ENCODE measurements at places on chromosomes 5 and 9. TPM values are rescaled to one million over a fixed set of nuclear protein-coding genes. Genes with fewer than 3 reads are reported as not detected.

The GABRB2 gene
- polyA plus RNA-seq: not detected

The SURF4 gene
- 307 TPM for polyA plus RNA-seq

The FOXD4L3 gene
- not detected for polyA plus RNA-seq

The IFNA13 gene
- not detected for polyA plus RNA-seq

The IRX4 gene
- polyA plus RNA-seq: not detected

The TGFBI gene
- polyA plus RNA-seq: 1,551 TPM

The PLPPR1 gene
- polyA plus RNA-seq: not detected

The DELE1 gene
- polyA plus RNA-seq: 66.1 TPM

The CTSV gene
- polyA plus RNA-seq: 0.53 TPM

The FGD3 gene
- polyA plus RNA-seq: not detected

GRCh38 chr9:120931231-120932085 is 4.9 kb upstream of the TRAF1 start:
- DNase-seq: peak; percentile 75
- H3K4me1 ChIP-seq: peaks cover 31% of the 10 kb centered on the region
- peak overlapping the region; percentile 83 for H3K27ac ChIP-seq
- H3K4me3 ChIP-seq: no peak overlapping the region
- H3K36me3 ChIP-seq: no peaks in the 10 kb centered on the region
- no peaks in the 10 kb centered on the region for H3K27me3 ChIP-seq

GRCh38 chr9:38125889-38126288 is 56.9 kb upstream of the SHB start:
- H3K36me3 ChIP-seq: no peaks in the 10 kb centered on the region
- H3K27ac ChIP-seq: no peak overlapping the region
- H3K27me3 ChIP-seq: peaks cover 62% of the 10 kb centered on the region
- no peak for DNase-seq

- H3K4me3 ChIP-seq: no peak overlapping the region
- H3K27me3 ChIP-seq: no peaks in the 10 kb centered on the region
- no peak for DNase-seq
- no peaks in the 10 kb centered on the region for H3K4me1 ChIP-seq
- no peak overlapping the region for H3K27ac ChIP-seq
Observed at GRCh38 chr5:158322620-158323019, 463.7 kb upstream of the CLINT1 start.

- peaks cover 2% of the 10 kb centered on the region for H3K4me1 ChIP-seq
- no peaks in the 10 kb centered on the region for H3K36me3 ChIP-seq
- H3K27me3 ChIP-seq: no peaks in the 10 kb centered on the region
- DNase-seq: no peak
Observed at GRCh38 chr9:87888501-87888900, 5.8 kb downstream of the SPATA31E1 start.

GRCh38 chr5:116658141-116658540 is 83.5 kb upstream of the SEMA6A start:
- H3K27ac ChIP-seq: no peak overlapping the region
- H3K27me3 ChIP-seq: no peaks in the 10 kb centered on the region
- H3K4me3 ChIP-seq: no peak overlapping the region
- no peak for DNase-seq
- no peaks in the 10 kb centered on the region for H3K36me3 ChIP-seq
- H3K4me1 ChIP-seq: no peaks in the 10 kb centered on the region

DNA sequence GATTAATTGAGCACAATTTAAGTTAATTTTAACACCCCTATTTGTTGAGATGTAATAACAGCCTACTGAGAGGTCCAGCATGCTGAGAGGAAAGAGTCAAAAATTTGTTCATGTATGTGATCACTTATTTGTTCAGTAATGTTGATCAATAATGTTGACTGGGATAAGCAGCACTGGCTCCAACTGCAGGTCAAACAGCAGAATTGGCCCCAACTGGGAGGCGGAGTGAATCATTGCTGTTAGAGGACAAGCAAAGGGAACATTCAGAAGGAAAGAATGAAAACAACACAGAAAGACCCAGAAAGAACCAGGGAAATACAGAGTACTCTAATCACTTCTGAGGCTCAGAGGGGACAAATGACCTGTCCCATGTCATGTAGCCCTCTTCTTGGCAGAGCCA is 221.1 kb downstream of the COMMD10 start:
- no peak for DNase-seq
- H3K27ac ChIP-seq: no peak overlapping the region
- H3K4me1 ChIP-seq: no peaks in the 10 kb centered on the region
- H3K27me3 ChIP-seq: no peaks in the 10 kb centered on the region
- 0 out of 2 replicates have a peak, but pooled peaks cover 1% of the 10 kb centered on the region for H3K36me3 ChIP-seq

DNA sequence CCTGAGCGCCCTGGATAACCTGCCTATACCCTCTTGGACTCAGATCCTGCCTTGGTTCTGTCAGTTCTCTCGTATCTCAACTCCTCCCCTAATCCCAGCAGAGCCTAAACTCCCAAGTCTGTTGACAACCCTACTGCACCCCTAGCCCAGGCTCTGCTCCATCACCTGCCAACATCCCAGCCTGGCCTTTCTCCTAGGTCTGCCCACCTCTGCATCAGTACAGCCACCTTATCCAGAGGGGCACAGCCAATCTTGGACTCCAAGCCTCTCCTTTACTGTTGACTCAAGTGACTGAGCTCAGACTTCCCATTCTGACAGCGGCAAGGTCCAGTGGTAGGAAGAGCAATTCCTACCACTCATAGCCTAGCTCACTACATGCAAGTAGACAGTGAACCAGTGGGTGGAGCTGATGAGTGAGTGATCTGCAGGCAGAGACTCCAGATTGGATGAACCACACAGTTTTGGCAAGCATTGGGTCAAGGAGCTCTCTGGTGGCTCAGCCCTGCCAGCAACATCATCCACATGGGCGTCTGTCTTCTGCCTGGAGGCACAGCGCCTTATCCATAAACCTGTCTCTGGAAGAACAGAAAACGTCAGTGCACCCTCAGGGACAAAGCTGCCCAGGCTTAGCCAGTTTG is 26.5 kb downstream of the TRMO start:
- no peaks in the 10 kb centered on the region for H3K27me3 ChIP-seq
- H3K27ac ChIP-seq: no peak overlapping the region
- no peaks in the 10 kb centered on the region for H3K36me3 ChIP-seq
- H3K4me1 ChIP-seq: no peaks in the 10 kb centered on the region
- DNase-seq: peak; percentile 15

GRCh38 chr9:108961151-108961550 is 27.0 kb downstream of the ABITRAM start:
- no peak for DNase-seq
- H3K4me1 ChIP-seq: no peaks in the 10 kb centered on the region
- H3K36me3 ChIP-seq: peaks cover 3% of the 10 kb centered on the region
- no peak overlapping the region for H3K27ac ChIP-seq
- no peak overlapping the region for H3K4me3 ChIP-seq

GRCh38 chr5:177432143-177432838 is 5.8 kb downstream of the GRK6 start:
- H3K27ac ChIP-seq: no peak overlapping the region
- H3K27me3 ChIP-seq: no peaks in the 10 kb centered on the region
- peaks cover 42% of the 10 kb centered on the region for H3K36me3 ChIP-seq

DNA sequence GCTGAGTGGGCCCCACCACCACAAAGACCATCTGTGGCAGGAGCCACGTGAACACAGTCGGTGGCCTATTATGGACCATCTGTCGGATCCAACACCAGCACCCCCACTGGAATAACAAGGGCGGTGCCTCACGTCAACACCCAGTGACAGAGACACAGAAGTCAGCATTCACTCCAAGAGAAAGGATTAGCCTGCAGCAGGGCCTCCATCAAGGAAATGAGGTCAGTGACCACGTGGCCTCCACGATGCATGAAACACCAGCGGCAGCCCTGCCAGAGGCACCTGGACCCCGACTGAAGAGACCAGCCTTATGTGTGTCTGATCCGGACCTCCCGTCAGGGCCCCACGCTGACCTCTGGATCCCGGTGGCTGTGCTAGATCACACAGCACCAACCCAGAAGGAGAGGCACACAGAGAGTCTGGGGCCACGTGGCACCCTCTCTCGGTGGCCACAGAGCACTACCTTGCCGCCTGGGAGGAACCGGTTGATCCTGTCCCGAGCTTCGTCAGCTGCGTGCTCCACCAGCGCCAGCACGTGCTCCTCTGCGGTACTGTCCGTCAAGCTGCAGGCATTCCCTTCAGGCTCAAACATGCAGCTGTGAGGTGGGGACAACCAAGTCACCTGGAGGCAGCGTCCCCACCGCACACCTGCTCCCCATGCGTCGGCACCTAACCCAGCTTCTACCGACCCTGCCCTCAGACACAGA is 9.0 kb downstream of the BRD9 start:
- no peak overlapping the region for H3K27ac ChIP-seq
- DNase-seq: no peak
- peaks cover 73% of the 10 kb centered on the region for H3K36me3 ChIP-seq
- no peaks in the 10 kb centered on the region for H3K4me1 ChIP-seq
- no peak overlapping the region for H3K4me3 ChIP-seq
- H3K27me3 ChIP-seq: no peaks in the 10 kb centered on the region

GRCh38 chr5:126965061-126965475 is 65.3 kb downstream of the MARCHF3 start:
- H3K27ac ChIP-seq: no peak overlapping the region
- no peaks in the 10 kb centered on the region for H3K36me3 ChIP-seq
- peak; percentile 97 for DNase-seq

DNA sequence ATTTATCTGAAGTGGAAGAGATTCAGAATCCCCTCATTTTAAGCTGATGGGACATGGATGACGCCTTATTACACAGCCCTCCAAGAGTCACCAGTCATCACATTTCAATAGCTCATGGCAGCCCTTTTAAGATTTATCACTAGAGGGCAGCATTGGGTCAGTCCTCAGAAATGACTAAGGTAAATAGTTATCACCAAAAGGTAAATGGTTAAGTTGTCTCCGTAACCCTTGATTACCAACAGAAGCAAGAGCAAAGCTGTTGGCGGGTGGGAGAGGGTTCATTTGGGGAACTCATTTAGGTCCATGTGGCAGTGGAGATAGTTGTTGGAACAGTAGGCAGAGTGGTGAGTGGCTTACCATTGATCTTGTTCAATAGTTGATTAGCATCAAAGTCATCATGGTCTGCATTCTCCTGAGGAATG is 12.0 kb upstream of the C9 start:
- H3K4me3 ChIP-seq: no peak overlapping the region
- H3K4me1 ChIP-seq: peaks cover 6% of the 10 kb centered on the region
- DNase-seq: peak; percentile 48
- H3K27ac ChIP-seq: no peak overlapping the region
- H3K27me3 ChIP-seq: no peaks in the 10 kb centered on the region

- H3K4me3 ChIP-seq: no peak overlapping the region
- H3K36me3 ChIP-seq: peaks cover 32% of the 10 kb centered on the region
- peaks cover 6% of the 10 kb centered on the region for H3K4me1 ChIP-seq
- no peaks in the 10 kb centered on the region for H3K27me3 ChIP-seq
- no peak for DNase-seq
Observed at GRCh38 chr5:10734832-10735523, 26.1 kb downstream of the DAP start.

DNA sequence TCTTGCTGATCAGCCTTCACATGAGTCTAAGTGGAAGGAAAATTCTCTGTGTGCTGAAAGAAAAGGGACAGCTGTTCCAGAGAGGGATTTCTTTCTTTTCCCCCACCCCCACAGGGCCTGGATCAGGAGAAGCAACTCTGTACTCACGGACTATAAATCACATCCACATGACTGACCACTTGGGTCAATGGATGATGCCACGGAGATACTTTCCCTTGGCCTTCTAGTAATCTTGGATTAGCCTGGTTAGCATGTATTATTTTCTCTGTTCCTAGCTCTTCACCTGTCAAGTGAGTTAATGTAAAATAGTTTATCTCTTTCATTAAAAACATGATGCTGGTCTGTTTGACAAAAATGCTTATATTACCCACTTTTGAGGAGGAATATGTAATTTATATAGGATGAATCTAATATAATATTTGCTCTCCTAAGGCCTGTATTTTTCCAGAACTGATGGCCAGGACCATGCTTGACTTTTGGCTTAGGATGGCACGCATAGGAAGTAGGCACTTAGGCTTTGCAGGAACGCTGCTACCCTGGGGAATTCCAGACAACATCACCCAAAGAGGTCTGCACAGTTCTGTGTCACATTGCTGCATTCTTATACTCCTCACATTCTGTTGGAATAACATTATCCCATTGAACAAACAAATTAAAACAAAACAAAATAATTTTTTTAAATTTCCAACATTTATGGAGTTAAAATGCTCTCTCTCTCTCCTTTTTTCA is 892.1 kb downstream of the TLE1 start:
- no peak overlapping the region for H3K27ac ChIP-seq
- no peaks in the 10 kb centered on the region for H3K36me3 ChIP-seq
- no peak for DNase-seq
- H3K4me3 ChIP-seq: no peak overlapping the region

DNA sequence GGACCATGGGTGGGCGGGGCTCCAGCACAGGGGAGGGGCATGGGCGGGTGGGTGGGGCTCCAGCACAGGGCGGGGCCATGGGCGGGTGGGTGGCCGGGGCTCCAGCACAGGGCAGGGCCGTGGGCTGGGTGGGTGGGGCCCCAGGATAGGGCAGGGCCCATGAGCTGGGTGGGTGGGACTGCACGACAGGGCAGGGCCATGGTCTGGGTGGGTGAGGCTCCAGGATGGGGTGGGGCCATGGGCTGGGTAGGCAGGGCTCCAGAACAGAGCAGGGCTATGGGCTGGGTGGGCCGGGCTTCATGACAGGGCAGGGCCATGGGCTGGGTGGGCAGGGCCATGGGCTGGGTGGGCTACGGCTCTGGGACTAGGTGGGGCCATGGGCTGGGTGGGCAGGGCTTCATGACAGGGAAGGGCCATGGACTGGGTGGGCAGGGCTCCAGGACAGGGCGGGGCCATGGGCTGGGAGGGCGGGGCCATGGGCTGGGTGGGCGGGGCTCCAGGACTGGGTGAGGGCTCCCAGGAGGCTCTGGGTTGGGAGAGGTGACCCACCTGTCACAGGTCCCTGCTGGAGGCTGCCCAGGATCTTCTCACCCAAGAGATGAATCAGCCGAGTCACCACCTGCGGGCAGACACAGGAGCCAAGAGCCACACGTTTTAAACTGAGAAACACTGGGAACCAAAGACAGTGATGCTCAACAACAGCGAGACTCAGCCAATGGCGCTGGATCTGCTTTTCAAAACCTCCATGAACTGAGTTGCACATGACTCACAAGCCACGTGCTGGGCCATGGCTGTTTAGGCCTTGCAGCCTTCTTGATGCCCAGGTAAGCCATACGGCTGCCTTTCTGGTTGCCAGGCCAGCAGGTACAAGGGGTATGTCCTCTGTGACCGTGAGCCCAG is 33.6 kb upstream of the NSMF start:
- peaks cover 2% of the 10 kb centered on the region for H3K4me1 ChIP-seq
- no peak overlapping the region for H3K4me3 ChIP-seq
- no peaks in the 10 kb centered on the region for H3K36me3 ChIP-seq
- no peak for DNase-seq

GRCh38 chr5:136212252-136212721 is 19.3 kb upstream of the SMIM32 start:
- H3K27me3 ChIP-seq: peaks cover 32% of the 10 kb centered on the region
- no peak overlapping the region for H3K27ac ChIP-seq
- no peak overlapping the region for H3K4me3 ChIP-seq

DNA sequence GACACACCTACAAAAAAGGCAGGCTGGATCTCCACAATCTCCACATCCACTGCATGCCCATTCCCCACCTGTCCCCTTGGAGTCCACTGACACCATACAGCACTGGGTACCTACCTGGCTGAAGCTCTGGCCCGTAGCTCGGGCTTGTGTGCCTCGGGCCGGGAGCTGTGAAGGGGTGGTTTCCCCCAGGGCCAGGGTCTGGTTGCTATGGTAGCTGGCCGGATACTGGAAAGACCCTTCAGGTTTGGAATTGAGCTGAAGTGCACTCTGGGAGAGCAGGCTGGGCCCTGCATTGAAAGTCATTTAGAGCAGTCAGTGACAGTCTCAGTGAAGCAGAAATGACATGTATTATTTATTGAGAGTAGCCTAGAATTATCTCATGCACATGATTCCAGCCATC is 507.3 kb downstream of the CTNND2 start:
- no peaks in the 10 kb centered on the region for H3K27me3 ChIP-seq
- no peak overlapping the region for H3K4me3 ChIP-seq
- H3K4me1 ChIP-seq: no peaks in the 10 kb centered on the region
- DNase-seq: no peak
- H3K27ac ChIP-seq: no peak overlapping the region
